Epithelial cell of esophagus (primary cell): ENCODE measurements at places on chromosomes 5 and 9.

DNA sequence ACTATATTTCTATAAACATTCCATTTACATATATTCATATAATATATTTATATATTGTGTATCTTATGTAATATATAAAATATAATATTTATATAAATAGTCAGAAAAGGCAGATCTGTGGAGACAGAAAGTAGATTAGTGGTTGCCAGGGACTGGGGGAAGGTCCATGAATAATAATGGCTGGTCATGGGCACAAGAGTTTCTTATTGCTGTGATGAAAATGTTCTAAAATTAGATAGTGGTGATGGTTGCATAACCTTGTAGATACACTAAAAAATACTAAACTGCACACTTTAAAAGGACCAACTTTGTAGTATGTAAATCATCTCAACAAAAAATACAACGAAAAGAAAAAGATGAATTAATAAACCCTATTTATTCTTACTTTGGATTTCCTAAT, 47.3 kb downstream of the NUP155 start:
- no peak for DNase-seq

DNA sequence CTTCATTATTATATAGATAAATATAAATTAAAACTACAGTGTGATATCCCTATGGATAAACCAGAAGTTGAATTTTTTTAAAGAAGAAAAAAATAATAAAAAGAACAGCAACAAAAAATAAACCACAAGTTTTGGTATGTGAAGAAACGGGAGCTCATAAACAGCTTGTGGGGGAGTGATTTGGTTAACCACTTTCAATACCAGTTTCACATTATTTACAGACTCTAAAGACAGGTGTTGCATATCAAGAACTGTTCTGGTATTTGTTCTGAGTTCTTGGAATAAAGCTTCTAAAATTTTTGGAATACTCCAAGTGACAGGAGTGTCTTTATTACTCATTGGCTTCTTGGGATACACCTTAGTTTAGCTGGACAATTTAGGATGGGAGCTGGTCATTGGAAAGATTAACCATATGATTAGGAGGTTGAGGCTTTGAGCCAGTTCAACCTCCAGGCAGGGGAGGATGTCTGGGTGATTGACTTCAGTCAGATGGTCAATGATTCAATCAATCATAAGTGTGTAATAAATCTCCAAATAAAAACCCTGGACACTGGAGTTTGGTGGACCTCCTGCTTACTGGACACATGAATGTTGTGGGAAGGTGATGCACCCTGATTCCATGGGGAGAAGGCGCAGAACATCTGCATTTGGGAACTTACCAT, 2223.1 kb upstream of the C9orf72 start:
- DNase-seq = no peak

- peak; percentile 75 for DNase-seq
Observed at GRCh38 chr5:151315998-151316597, 12.5 kb upstream of the SLC36A3 start.

DNA sequence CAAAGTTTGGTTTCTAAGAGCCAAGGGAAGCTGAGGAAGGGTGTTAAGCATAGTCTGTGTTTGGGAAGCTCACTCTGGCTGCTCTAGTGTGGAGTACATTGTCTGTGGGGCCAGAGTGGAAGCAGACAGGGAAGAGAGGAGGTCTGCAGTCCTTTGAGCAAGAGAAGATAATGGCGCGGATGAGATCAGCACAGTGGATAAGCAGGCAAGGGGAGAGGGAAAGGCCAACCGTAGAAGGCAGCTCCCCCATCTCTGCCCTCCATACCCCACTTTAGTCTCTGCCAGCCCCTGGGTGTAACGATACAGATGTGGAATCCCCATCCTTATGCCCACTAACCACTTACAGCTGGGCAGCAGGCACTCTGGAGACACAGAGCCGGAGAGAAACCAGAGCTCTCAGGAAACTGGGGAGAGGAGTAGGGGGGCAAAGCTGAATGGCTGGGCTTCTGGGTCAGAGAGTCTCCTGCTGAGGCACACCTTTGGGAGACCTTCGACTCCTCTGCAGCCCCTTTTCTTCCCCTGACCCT, 75.0 kb downstream of the SLIT3 start:
- no peak for DNase-seq

DNA sequence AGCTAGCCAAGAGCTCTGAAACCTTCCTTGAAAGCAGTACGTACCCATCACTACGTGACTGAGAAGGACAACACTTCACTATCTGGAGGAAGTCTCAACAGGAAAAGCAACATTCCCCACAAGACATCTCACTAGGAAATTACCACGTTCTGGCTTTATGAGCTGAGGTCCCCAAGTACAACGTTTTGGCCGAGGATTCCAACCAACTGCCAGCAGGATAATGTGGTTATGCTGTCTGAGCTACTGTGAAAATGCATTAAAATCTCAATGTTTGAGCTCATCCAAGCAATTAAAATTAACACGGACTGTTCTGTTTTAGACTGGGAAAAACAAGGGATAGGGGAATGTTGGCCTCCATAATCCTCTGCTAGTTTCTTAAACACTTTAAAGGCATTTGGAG, 16.4 kb downstream of the MED27 start:
- no peak for DNase-seq

DNA sequence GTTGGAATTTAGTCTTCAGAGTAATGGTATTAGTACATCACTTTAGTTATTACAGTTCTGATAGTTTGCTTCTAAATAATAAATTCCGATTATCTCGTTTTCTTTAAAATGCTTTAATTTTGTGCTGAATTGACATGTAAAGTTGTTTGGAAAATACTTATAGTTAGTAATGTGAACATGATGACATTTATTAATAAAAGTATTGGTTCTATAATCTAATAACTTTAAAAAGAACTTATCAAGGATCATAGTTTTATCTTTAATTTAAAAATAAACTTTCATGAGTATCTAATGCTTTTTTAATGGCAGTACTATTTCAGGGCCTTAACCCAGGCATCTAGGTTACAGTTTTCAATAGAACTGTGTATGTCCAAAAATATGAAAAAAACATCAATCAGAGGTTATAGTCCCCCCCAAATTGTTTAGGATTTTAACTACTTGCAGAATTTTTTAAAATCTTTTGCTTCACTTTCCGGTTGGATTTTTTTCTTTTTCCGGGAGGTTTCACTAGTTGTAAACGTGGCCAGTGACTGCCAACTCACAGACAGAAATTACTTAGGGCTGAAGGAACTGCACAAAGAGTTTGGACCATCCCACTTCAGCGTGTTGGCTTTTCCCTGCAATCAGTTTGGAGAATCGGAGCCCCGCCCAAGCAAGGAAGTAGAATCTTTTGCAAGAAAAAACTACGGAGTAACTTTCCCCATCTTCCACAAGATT, 680 bp downstream of the GPX8 start:
- peak; percentile 91 for DNase-seq

GRCh38 chr5:33840927-33841547, 50.8 kb downstream of the ADAMTS12 start:
- no peak for DNase-seq

DNA sequence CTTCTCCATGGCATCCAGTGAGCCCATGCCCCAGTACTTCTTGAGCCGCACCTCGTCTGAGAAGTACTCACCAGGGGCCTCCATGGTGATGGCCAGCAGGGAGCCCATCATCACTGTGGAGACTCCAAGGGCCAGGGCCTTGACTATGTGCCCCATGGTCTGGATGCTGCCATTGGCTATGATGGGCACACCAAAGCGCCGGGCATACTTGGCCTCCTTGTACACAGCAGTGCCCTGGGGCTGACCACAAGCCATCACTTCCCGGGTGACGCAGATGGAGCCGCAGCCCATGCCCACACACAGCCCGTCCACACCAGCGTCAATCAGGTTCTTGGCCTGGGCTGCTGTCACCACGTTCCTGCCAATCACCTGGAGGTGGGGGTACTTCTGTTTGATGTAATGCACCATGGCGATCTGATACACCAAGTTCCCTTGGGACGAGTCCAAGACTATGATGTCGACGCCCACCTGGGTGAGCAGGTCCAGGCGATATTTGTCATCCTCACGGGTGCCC, 7.0 kb upstream of the DCAF12 start:
- DNase-seq = no peak

- no peak for DNase-seq
Observed at GRCh38 chr5:141082228-141082627, 12.2 kb upstream of the PCDHB2 start.

GRCh38 chr5:67908126-67908765, 307.3 kb upstream of the PIK3R1 start:
- DNase-seq = no peak

GRCh38 chr5:64015824-64016223, 53.6 kb upstream of the HTR1A start:
- DNase-seq = no peak

GRCh38 chr5:51203598-51203997, 179.7 kb upstream of the ISL1 start:
- DNase-seq = no peak

DNA sequence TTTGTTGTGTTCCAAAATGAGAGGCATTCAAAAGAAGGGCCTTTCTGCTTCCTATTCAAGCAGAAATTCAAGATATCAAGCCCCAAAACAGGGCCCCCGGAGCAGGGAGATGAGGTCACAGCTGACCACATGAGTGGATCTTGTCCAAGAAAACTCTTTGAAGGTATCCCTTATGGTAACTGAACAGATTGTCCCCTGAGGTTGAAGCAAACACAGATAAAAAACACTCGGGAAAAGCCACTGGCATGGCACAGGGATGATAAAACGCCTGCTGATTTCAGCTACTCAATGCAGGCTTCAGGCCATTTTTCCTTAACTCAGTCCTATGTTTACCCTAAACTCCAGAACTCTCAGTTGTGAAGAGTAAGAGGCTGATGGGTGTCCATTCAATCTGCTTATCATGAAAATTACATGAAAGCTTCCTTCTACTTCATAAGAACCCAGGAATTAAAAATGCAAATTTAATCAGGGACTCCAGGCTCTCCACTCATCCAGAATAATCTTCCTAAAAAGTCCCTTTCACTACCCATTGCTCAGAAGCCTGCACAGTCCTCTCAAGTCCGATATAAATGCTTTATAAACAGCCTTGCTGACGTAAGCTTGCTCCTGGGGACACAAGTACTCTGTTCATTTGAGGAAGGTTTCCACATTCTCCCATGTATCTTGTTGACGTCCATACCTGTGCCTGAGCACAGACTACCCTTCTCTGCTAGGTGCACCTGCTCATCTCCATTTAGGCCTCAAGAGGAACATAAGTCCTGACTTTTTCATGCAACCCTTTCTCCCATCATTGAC, 35.9 kb upstream of the SLC1A3 start:
- DNase-seq = no peak

DNA sequence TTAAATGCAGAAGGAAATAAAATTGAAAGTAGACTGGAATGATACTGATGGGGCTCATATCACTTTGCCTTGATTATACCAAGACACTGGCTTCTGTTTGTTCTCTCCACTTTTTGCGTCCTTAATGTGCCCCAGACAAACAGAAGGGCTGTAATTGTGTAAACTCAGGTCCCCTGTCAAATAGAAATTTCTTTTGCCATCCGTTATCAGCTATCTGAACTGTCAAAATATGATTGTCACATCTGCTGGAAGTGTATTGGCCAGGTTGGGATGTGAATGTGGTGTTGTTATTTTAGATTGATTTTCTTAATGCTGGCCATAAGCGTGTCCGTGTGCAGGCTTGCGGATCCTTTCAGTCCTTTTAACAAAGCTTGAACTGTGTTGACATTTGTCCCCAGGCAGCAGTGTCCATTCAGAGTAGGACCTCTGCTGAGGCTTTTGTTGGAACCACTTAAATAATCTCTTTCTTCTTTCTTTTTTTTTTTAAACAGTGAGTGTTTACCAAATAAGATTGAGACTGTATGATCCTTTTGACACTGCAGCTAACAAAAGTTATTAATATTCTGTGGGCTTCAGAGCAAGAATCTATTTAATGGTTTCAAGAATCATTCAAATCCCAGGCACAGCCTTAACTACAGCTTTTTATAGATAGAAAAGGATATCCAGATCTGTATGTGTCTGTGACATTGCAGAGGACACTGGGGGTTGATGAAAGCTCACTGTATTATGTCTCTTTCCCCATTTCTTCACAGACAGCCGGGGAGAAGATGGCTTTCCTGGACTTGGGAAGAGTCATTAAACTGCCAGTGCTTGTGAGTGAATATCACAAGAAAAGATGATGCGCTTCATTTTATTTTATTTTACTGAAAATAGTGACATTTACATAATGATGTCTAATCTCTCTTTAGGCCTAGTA, 171.7 kb downstream of the ZNF608 start:
- no peak for DNase-seq

- no peak for DNase-seq
Observed at GRCh38 chr5:120805131-120805530, 341.0 kb downstream of the PRR16 start.

- no peak for DNase-seq
Observed at GRCh38 chr9:111250875-111251842, 78.9 kb downstream of the OR2K2 start.

- DNase-seq = no peak
Observed at GRCh38 chr9:91935805-91936514, 14.1 kb downstream of the ROR2 start.

DNA sequence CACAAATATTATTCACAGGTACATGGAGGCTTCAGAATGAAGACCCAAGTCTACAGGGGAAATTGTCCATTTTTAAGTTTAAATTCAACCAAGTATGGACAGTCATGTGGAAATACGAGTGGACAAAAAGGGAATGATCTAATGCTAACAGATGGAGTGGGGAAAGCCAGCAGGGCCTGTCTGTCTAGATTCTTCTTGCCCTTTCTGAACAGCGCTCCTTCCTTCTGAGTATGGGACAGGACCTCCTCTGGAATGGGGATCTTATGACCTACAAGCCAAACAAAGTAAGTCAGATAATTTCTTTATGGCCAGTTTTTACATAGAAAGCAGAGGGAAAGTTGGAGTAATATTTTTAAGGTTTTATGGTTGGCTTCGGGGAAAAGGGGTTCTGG, 119.8 kb upstream of the NEK6 start:
- DNase-seq = no peak

DNA sequence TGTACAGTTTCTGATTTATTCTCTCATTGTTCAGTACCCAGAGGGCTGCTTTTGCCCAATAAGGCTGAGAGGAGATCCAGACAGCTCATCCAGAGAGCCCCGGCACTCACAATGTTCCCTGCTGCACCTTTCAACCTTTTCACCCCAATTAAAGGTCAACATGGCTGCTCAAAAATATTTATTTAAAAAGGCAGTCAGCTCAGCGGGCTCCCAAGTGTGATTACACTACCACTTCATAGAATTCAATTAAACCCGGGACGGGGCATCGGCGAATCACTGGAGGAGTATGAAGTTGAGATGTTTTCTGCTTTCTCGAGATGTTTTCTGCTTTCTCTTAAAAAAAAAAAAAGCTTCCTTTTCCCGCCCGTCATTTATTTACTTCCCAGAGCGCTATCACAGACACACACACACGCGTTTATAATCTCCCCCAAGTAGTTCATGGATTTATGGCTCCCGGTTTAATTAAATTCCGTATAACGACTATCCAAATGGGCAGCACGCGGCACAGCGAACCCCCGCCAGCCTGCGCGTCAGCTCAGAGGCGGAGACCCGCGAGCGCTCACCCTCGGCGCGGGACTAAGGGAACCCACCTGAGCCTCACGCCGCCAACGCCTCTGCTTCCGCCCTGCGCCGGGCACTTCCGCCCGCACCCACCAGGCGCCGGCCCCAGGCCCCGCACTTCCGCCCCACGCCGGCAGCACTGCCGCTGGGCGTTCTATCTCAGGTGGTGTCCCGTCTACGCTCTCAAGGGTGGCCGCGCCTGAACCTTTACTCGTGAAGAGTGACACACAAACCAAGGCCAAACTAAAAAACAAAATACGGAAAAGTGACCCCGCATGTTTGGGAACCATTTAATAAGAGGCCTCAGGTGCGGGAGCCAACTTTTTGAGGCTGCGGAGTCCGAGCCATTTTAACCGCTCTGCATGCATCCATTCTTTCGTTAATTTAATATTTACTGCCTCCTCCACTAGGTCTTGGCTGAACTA, at the start of gene C5orf63:
Gene C5orf63 (minus strand): TSS at position 642 of the 986 bp plus-strand sequence. CDS start 14,507 bp downstream, outside the sequence.
- peak; percentile 55 for DNase-seq
